Uterine smooth muscle cell (primary cell): ENCODE measurements at places on chromosomes 1 and 21. TPM values are rescaled to one million over a fixed set of nuclear protein-coding genes. Genes with fewer than 3 reads are reported as not detected.

The FCRL1 gene
- not detected in 2 replicates for total RNA-seq

The NEK2 gene
- total RNA-seq, result 17.9 and 71.9 TPM in 2 replicates

The PRAMEF25 gene
- not detected in 2 replicates for total RNA-seq

The KDF1 gene
- total RNA-seq, result not detected in 2 replicates

The SELL gene
- under 0.01 and 0.12 TPM in 2 replicates for total RNA-seq

The PIGR gene
- not detected in 2 replicates for total RNA-seq

The CFHR1 gene
- 0.11 and 0.25 TPM in 2 replicates for total RNA-seq

The CFHR5 gene
- not detected in 2 replicates for total RNA-seq

The APCS gene
- not detected in 2 replicates for total RNA-seq

The HCRTR1 gene
- total RNA-seq, result not detected in 2 replicates

The AIM2 gene
- total RNA-seq, result 0.11 TPM in 1 of 2 replicates, not detected in the other

The REG4 gene
- not detected in 2 replicates for total RNA-seq

The SNX7 gene
- total RNA-seq, result 35.2 and 48.1 TPM in 2 replicates

The CEP85 gene
- total RNA-seq, result 8.5 and 15.6 TPM in 2 replicates

The RAVER2 gene
- total RNA-seq, result 4.6 and 5.7 TPM in 2 replicates

The WDR4 gene
- total RNA-seq, result 16.7 and 19.9 TPM in 2 replicates

The MARK1 gene
- total RNA-seq, result 1.7 and 1.9 TPM in 2 replicates

The KRTAP19-6 gene
- not detected in 2 replicates for total RNA-seq

The ITSN1 gene
- total RNA-seq, result 31.1 and 42.6 TPM in 2 replicates

The FAM163A gene
- total RNA-seq, result not detected in 2 replicates

The GBP6 gene
- 0.11 TPM in 1 of 2 replicates, not detected in the other for total RNA-seq

The LCA5L gene
- total RNA-seq, result 1.5 and 2.0 TPM in 2 replicates

The PGLYRP3 gene
- not detected in 2 replicates for total RNA-seq

The S100A2 gene
- 1.00 and 2.4 TPM in 2 replicates for total RNA-seq

The REN gene
- total RNA-seq, result 0.62 and 0.77 TPM in 2 replicates

The YTHDF2 gene
- total RNA-seq, result 53.9 and 63.7 TPM in 2 replicates
